Fibroblast of skin of scalp (primary cell): ENCODE measurements at places on chromosomes 16 and 17.

DNA sequence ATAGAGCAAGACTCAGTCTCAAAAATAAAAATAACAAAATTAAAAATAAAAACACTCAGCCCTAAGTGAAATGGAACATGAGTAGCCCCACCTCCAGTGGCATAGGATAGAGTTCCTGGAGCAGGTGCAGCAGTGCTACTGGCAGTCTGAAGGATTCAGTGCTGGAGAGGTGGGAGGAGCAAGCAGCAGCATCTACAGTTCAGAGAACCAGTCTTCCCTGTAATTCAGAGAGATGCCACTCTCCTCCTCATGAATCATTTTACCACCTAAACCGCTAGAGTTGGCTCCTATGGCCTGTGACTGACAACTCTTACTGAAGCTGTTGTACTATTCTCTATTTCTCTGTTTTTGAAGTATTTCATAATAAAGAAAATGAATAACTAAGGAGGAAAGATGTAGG lies 56.0 kb upstream of the SMURF2 start:
- no peak for DNase-seq

- DNase-seq, result peak; percentile 94
Measured at GRCh38 chr17:1197379-1197778, 17.6 kb upstream of the ABR start.

GRCh38 chr16:85238233-85238647 lies 126.0 kb upstream of the CIBAR2 start:
- DNase-seq, result peak; percentile 98

DNA sequence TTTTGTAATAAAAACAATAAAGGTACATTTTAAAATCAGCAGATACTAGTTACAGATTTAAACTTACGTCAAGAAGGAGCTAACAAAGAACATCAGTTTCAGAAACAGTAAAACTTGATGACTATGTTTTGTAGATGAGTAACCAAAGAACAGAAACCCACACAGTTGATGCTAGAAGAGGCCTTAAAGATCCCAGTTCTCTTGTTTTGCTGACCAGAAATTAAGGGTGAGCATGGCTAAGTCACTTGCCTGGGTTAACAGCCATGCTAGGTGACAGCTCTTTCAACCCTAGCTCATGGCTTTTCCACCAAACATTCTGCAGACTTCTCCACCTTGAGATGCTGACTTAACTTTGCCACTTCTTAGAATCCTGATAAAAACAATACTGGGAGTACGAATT lies 26.4 kb downstream of the STX8 start:
- DNase-seq, result no peak

DNA sequence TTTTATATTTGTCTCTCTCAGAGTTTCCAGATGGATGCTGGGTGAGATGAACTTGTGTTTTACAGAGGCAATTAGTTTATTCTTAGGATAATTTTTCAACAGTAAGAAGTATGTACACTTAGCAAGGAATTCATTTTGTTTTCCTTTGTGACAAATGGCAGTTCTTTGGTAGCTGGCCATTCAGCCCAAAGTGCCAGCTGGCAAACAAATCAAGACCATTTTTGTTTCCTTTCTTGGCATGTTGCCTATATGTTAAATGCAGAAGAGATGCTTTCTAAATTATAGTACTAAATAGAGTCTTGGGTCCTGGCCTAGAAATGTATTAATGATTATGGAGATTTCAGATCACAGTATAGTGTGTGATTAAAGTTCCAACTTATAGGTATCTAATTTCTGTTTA lies 337.1 kb downstream of the CNTNAP4 start:
- DNase-seq, result no peak

GRCh38 chr17:35239823-35240222 lies 3.0 kb upstream of the SLFN5 start:
- peak; percentile 5 for DNase-seq

DNA sequence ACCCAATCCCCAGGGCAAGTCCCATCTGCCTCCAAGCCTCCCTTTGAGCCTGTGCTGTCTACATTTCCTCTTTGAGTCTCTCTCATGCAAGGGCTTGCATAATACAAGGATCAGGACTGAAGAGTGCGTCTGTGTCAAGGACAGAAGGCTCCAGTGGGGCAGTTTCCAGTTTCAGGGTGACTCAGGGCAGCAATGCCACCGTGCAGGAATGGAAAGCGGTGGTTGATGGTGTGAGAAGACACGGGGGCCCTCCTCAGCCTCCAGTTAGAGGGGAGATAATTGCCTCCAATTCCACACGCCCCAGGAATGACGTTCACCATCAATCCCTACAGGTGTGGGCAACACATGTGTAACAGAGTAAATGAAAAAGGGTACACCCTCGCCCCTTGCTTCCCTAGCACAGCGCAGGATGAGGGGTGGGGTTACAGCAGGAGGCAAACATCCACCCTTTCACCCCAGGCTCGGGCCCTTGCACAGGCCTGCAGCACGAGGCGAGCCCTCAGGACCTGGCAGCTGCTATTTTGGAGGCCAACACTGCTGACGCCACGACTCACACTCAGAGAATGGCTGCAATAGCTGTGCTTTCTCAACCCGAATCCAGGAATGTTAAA lies 24.8 kb upstream of the SLC25A19 start:
- no peak for DNase-seq

DNA sequence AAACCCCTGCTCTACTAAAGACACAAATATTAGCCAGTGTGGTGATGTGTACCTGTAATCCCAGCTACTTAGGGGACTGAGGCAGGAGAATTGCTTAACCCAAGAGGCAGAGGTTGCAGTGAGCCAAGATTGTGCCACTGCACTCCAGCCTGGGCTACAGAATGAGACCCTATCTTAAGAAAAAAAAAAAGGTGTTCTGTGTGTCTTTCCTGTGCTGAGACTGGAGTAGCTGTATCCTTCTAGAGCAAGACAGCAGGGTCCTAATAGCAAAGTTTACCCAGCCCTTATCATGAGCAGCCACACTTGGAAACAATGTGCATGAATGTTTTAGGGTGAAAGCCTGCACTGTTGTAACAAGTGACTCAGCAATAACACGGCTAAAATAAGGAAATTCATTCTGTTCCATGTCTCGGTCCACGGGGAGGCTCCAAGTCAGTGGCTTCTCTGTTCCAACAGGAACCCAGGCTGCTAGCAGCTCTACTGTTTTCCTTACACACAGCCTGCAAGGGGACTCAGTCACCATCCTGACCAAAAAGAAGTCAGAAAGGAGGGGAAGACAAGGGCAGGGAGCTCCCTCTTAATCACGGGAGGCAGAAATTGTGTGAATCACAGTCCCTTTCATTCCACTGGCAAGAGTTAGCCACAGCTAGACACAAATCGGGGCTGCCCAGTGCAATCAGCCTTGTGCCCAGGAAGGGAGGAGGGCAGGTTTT lies 7.1 kb upstream of the SLC5A11 start:
- DNase-seq, result peak; percentile 41

GRCh38 chr16:15691046-15691445 lies 41.0 kb downstream of the NDE1 start:
- no peak for DNase-seq

DNA sequence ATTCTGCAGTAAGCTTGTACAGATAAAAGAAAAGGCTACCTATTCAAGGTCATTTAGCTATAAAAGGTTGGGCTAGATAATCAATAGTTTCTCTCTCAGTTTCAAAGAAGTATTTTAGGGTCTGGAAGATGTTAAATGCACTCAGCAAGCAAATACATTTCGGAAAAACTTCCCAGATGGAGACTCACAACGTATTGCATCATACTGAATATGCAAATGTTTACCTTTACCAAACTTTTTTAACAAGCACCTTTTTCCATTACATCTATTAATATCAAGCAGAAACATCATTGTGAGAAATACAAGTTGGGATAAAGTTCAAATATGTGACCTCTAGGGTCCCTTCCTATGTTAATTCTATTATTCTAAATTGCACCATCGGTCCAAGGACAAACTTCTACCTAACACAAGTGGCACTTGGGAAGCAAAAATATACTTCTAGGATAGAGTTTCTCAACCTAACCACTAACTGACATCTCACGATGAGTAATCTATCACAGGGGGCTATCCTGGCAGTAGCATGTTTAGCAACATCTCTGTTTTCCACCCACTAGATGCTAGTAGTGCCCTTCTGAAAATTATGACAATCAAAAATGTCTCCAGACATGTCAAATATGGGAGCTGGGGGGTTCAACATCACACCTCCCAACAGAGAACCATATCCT lies 14.5 kb downstream of the KANSL1 start:
- DNase-seq, result peak; percentile 56

- DNase-seq, result peak; percentile 47
Measured at GRCh38 chr17:43540821-43541674, 5.1 kb downstream of the ETV4 start.

- DNase-seq, result peak; percentile 13
Measured at GRCh38 chr16:71672803-71673581, 47.0 kb downstream of the MARVELD3 start.

DNA sequence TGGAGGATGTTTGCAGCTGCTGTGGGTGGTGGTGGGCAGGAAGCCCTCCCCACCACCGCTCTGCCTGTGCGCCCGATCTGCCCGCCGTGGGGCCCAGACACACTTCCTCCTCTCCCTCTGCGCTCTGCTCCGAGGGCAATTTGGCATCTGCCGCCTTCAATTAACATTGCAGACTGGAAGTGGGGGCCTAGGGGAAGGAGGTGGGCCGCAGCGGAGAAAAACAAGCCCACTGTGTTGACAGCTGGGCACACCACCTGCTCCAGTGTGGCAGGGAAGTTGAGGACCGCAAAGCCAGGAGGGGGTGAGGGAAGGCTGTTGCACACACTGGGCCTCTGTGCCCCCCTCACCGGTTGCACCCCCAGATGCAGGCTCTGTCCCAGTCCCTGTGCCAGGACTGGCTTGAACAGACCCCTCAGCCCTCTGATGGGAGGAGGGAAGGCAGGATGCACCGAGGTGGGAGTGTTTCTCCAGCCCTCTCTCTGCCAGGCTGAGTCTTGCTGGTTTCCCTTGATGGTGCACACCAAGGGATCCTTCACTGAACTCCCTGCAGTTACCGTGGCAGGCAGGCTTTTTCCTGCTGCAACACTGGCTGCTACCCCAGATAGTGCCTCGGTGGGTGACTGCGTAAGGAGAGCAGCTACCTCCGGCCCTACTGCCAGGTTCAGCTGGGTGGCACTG lies 72.8 kb upstream of the MED9 start:
- DNase-seq, result no peak

- no peak for DNase-seq
Measured at GRCh38 chr17:57277923-57278604, 21.7 kb downstream of the MSI2 start.

DNA sequence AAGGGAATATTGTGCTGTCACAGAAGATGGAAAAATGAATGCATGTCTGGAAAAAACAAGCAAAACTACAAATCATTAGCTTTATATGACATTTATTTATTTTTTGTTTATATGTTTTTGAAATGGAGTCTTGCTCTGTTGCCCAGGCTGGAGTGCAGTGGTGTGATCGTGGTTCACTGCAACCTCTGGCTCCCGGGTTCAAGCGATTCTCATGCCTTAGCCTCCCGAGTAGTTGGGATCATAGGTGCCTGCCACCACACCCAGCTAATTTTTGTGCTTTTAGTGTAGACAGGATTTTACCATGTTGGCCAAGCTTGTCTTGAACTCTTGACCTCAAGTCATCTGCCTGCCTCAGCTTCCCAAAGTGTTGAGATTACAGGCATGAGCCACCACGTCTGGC lies 8.5 kb downstream of the NDE1 start:
- no peak for DNase-seq

- DNase-seq, result no peak
Measured at GRCh38 chr16:53506254-53506653, 3.2 kb upstream of the AKTIP start.

GRCh38 chr16:89313583-89313982 lies 96.1 kb downstream of the ZNF778 start:
- no peak for DNase-seq

DNA sequence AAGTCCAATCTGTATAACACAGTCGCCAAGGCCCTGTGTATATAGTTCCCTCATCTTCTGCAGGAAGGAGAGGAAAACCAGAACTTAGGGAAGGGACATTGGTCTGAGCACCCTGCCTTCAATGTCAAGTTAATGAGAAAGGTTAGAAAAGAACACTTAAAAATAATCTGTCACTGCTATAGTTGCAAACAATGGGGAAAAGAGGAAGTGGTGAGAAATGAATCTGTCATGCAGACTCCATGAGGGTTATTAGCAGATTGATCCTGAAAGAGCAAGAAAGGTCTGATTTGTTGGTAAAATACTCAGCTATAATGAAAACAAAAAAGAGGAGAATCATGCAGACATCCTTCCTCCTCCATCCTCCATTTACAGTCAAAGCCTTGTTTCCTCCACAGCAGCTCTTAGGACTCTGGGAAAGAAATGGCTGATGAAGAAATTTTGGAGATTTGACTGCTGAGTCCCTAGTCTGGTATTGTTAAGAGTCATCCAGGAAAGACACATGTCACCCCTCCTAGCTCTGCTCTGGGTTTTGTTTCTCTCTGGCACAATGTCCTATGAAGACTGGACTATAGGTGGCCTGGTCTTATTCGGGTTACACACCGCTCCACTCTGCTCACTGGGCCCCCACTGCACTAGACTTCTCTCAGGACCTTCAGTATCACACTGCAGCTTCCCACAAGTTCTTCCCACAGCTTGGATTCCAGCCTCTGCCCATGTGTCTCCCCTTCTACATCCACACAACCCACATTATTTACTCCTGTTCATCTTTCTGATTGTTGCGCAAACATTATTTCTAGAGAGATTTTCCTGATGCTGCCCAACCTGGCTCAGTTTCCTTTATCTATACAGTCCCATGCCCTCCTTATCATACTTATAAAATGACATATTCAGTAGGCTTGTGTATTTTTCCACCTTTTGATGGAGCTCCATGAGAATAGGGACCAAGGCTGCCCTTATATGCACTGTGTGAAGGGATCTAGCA lies 56.5 kb upstream of the XYLT1 start:
- DNase-seq, result no peak

- no peak for DNase-seq
Measured at GRCh38 chr16:11452298-11452697, 107.0 kb downstream of the RMI2 start.

- DNase-seq, result no peak
Measured at GRCh38 chr17:64412944-64413381, 22.3 kb upstream of the PECAM1 start.

GRCh38 chr17:51155416-51155815 lies 2.1 kb downstream of the NME1 start:
- DNase-seq, result no peak

GRCh38 chr16:7268182-7268581 lies 64.5 kb upstream of the RBFOX1 start:
- DNase-seq, result peak; percentile 24

GRCh38 chr16:86219655-86220445 lies 290.5 kb upstream of the FOXF1 start:
- peak; percentile 37 for DNase-seq

GRCh38 chr16:88442727-88443576 lies 10.1 kb upstream of the ZFPM1 start:
- peak; percentile 67 for DNase-seq

- no peak for DNase-seq
Measured at GRCh38 chr16:9964426-9964825, 217.8 kb downstream of the GRIN2A start.
